Suppressor macrophage treated with lipopolysaccharide for 1 hour (primary cell): ENCODE measurements at places on chromosomes 7 and 10.

DNA sequence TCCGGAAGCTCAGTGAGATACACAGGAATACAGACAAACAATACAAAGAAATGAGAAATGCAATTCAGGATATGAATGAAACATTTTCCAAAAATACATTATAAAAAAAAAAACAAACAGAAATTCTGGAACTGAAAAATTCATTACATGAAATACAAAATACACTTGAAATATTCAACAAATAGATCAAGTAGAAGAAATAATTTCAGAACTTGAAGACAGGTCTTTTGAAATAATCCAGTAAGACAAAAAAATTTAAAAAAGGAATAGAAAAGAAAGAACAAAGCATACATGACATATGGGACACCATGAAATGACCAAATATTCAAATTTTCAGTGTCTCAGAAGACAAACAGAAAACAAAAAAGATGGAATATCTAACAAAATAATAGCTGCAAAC, 102.5 kb downstream of the ALOX5 start:
- no peak for DNase-seq

DNA sequence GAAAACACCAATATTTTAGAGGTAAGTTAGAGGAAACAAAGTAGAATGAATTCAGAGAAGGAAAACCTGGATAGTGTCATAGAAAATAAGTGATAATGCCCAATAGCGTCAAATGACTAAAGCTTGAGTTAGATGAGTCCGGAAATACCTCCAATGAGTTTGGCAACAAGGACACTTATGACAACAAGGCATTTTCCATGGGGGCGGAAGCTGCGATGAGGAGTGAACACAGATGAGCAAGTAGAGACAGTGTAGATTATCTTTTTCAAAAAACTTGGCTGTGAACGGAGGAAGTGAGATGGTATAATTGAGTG, 383 bp upstream of the R3HCC1L start:
- no peak for DNase-seq

DNA sequence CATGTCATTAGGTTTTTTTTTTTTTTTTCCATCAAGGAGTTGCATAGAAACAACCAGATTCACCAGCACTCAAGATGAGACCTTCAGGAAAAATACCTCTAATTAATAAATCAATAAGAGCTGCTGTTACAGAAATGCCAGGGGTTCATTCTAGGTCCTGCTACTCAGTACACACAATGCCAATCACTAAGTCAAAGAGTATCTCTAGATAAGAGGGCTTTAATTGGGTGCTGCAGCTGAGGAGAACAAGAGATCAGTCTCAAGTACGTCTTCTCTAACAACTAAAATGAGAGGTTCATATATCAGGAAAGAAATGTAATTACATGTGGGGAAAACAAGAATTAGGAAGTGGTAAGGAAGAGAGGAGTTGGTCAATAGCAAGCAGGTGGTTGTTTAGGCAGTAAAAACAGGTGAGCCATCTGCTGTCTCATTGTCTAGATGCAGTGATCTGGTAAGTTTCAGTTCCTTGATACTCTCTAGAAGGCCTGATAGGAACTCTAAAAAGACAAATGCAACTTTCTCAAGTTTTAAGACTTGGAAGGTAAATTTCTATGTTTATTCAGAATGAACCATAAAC, 272.9 kb upstream of the ZWINT start:
- no peak for DNase-seq

DNA sequence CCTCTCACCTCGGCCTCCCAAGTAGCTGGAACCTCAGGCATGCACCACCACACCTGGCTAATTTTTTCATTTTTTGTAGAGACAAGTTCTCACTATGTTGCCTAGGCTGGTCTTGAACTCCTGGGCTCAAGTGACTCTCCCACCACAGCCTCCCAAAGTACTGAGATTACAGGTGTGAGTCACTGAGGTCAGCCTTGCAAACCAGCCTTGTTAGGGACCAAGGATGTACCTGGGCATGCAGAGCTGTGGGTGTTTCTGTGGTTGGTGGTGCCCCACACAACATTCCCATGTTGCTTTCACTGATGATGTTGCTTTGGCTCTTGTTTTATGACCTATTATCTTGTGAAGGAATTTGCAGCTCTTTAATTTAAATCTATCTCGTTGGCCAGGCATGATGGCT, 54.8 kb downstream of the OTUD1 start:
- DNase-seq, result no peak

DNA sequence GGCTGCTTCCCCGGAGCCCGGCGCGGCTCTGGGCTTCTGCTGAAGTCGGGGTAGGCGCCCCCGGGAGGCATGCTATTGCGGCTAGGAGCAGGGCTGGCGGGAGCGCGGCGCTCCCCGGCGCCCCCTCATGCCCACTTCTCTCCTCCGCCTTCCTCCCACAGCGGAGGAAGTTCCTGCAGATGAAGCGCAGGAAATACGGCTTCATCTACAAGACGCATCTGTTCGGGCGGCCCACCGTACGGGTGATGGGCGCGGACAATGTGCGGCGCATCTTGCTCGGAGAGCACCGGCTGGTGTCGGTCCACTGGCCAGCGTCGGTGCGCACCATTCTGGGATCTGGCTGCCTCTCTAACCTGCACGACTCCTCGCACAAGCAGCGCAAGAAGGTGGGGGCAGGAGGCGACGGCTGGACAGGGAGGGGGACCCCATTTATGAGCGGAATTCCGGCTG, 479 bp downstream of the CYP26A1 start:
- no peak for DNase-seq

GRCh38 chr10:31683682-31684081, 244.9 kb downstream of the ARHGAP12 start:
- no peak for DNase-seq

DNA sequence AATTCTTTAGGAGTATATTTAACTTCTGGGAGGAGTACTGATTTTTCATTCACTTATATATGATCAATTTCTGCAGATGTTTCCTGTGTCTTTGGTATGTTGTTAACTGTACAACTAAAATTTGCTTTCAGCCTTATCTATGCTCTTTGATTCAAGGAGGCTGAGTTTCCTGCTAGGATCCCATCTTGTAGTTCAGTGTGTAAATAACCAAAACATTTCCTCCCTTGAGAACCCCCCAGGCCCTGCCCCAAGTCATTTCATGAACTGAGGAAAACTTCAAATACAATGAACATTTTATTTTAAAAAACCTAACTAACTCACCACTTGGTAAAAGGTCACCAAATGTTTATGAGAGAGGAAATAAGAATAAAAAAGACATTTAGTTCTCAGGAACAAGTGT, 55.5 kb downstream of the VWA2 start:
- DNase-seq, result no peak

DNA sequence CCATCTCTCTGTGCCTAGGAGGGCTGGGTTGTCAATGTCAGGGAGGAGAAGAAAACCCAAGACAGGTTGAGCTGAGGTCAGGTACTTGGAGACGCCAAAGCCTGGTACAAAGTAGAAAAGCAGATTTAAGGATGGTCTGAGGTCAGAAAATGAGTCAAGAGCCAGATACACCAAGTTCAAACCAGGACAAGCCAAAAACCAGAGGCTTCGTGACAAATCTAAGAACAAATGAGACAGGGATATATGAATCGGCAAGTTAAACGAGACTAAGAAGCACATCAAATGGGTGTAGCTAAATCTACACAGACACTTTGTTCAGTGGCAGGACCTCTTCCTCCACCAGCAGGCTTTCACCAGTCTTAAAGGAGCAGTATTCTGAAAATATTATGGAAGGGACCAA, 34.2 kb downstream of the C7orf33 start:
- DNase-seq, result no peak

DNA sequence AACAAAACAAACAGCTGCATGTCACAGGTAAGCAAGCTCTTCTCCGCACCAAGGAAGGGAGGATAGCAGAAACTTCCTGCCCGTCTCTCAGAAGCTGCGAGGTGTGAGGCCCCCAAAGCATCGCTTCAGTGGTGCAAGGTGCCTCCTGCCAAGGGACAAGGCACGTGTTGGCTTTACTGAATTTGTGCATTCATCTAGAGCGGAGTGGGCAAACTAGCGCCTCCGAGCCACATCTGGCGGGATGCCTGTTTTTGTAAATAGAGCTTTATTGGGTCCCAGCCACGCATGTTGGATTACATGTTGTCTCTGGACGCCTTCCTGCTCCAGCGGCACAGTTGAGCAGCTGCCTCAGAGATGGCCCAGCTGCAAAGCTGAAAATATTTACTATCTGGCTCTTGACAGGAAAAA, 27.7 kb downstream of the PHYH start:
- no peak for DNase-seq

DNA sequence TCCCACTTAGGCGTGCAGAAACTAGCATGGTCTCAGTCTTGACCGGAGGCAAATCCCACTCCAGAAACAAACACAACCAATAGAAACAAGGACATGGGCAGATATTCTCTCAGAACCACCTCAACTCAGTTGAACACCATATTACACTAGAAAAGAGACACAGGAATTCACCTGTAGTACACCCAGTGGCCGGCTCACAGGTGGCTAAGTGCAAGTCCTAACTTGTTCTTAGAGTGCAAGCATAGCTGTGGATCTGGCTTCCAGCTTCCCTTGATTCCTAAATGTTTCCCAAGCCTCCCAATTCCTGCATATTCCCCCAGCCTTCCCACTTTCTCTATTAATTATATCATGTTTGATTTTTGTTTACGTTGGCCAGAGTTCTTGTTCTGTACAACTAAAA, 164.4 kb downstream of the TPK1 start:
- DNase-seq, result no peak

DNA sequence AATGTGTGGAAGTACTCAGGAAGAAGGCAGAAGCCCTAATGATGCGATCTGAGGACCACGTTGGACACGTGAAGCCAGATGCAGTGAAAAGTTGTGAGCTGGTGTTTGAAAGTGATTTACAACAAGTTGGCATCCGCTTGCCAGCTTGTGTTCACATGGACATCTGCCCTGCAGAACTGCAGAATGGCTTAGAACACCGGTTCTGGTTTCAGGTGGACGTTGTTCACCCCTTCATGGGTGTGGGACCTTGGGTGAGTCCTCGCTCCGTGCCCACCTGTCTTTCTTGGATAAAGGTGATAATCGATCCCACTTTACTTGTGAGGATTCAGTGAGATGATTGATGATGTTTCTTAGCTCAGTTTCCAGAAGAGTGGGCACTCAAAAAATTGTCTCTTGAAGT, 53.8 kb downstream of the CAMK1D start:
- DNase-seq, result no peak

DNA sequence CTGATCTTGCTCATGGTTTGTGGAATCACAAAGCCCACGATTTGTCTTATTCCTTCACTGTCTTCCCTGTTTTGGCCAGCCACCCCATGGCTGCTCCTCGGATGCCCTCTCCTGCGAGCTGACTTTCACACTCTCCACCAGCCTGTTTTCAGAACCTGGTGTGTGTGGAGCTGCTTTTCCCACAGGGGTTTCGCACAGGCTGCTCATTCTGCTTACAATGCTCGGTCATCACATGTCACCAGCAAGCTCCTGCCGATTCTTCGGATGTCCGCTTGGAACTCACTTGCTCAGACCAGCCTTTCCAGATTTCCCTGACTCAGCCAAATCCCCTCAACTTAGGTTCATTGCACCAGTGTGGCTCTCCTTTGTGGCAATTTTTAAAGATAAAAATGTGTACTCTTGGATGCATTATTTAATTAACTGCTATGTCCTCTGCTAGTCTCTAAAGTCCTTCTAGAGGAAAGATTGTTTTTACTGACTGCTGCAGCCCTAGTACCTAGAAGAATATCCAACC, 1018.6 kb upstream of the LRRTM3 start:
- DNase-seq, result no peak

GRCh38 chr7:130112093-130112492, 41.8 kb downstream of the KLHDC10 start:
- DNase-seq, result no peak

DNA sequence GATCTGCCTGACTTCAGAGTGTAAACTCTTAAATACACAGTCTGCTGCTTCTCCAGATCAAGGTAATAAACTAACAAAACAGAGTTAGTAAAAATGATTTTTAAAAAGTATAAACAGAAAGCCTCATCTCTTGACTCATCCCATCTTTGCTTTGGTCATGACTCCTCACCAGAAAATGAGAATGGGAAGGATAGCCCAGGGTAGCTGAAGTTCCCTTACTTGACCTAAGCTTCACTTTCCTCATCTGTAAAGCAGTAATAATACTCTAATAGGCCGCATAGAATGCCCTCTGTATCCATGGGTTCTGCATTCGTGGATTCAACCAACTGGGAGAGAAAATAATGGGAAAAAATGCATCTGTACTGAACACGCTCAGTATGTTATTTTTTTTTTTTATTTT, 11.3 kb upstream of the SLC25A28 start:
- no peak for DNase-seq

DNA sequence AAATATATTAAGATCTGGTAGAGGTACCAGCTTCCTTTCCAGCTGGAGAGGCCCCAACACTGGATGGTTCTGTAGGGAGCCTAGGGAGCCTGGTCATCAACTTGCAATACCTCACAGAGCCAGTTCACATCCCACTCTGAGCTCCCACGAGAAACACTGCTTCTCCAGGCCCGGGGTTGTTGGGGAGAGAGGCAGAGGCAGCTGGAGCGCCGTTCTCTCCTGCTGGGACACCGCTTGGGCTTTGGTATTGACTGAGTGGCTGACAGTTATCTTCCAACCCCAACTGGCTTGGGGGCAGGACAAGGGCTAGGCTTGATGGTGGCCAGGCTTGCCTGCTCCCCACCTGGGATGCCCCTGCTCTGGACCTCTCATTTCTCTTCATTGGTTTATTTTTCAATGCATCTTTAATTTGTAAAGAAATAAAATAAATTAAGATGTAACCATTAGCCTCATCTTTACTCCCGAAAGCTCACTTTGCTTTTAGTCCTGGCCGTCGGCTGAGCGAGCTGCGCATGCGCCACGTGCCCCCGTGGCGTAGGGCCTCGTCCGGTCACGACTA, 10.0 kb upstream of the CHCHD1 start:
- peak; percentile 96 for DNase-seq

GRCh38 chr7:51128545-51129435, 187.8 kb downstream of the COBL start:
- no peak for DNase-seq

- DNase-seq, result no peak
Observed at GRCh38 chr10:96978621-96979154, 146.6 kb downstream of the LCOR start.

DNA sequence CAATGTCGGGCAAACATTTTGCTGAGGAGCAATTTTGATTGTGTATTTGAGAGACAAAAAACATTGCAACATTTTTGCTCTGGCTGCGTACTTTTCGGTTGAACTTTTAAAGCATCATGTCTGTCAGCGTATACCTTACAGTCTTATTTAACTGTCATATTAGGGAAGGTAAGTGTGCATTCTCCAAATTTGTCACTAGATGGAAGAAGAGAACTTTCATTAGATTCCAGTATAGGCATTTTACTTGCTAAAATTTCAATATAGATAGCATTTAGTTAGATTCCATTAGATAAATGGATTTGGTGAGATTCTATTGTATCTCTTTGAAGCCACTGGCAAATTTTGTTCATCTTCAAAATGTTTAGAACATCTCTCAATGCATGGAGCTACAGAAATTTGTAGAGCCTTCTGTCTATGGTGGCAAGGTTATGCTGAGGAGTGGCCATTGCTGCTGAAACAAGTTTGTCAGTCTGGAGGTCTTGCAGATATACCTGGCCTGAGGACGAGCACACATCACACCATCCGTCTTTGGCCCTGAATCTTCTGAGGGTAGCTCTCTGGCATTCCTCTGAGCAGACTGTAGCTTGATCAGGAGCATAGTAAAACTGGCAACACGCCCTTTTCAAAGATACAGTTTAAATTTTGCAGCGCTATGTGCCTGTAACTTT, 437.5 kb upstream of the MBL2 start:
- DNase-seq, result no peak
